ENCODE measurements at places on chromosomes 7 and 10.

GRCh38 chr7:91655656-91656055, 224.8 kb downstream of the MTERF1 start:
- DNase-seq: no peak

- no peak for DNase-seq
These were observed 35.9 kb upstream of the INHBA start for GRCh38 chr7:41738806-41739205.

DNA sequence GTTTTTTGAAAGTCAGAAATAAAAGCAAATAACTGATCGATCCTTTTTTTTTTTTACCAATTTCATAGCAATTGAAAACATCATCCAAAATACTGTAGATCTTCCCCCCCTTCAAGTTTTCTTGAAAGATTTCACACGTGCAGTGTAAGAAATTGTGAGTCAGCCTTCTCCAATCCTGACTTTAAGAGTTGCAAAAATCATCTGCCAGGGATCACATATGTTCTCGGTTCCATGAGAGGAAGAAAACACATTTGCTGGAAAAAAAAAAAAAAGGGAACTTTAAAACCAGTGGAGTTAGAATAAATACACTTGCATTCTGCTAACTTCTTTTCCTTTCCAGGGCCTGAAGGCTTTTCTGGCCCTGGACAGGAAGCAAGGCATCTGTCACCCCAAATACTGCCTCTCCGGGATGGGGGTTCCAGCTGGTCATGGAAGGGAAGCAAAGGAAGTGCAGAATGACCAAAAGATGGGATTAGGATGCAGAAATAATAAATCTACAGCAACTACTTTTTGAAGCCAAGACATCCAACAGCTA, 198.4 kb upstream of the KIAA1217 start:
- DNase-seq: no peak

- no peak for DNase-seq
These were observed 30.6 kb downstream of the FHIP2A start for GRCh38 chr10:114852197-114852596.

GRCh38 chr7:151490456-151491105, 29.1 kb downstream of the RHEB start:
- no peak for DNase-seq

DNA sequence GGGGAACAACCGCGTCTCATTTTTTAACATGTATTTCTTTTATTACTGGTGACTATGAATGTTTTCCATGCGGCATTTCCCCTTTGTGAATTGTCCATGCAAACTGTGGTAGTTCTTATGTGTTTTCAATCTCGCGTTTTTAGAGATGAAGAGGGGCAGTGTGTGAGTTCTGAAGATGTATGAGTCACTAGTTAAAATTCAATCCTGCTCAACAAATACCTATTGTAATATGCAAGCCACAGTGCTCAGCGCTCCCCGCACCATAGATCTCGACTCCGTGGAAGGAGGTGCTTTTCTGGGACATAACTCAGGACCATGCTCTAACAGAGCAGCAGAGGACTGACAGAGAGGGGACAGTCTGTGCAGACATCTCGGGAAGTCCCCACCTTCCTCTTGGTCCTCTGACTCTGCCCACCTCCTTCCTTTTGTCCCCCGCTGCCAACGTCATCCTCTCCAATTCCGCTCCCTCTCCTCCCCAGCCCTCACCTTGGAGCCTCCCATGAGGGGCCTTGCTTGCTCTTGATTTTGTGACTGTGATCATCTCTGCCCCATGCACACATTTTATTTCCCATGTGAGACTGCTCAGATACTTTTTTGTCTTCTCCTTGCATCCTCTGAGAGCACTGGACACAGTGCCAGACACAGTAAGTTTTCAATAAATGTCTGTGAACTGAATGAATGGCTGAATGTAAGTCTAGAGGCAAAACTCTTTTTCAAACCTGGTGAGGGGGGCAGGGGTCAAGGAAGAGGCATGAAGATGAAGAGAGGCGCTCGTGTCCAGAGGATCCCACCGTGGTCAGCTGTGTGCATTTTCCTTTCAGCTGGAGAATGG, 42.7 kb upstream of the PLEKHA1 start:
- no peak for DNase-seq

DNA sequence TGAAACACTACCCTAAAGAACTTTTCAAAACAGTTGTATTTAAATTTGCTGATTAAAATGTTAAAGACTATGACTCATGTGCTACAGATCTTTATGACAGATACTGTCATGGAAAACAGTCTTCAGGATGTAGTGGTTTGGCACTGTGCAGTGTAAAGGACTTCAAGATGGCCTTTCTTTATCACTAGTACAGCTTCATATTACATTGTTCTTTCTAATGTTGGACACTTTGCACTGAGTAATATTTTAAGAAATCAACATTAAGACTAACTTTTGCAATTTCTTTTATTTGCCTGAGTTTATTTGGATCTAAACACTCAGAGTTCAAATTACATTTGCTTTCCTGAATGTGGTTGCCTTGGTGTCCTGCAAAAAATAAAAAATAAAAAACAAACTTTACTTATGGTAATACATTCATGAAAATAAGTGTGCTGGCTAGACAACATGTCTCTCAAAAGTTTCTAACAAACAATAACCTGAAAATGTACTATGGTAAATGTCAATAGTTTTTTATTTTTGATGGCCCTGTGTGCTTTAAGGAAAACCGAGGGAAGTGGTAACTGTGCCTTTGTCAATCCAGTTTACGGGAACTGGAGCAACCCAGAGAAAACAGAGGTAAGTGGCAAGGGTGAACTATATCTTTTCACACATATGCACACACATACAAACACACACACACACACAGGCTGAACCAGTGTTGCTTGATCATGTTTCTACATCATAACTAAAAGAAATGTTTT, 85.9 kb upstream of the PLXDC2 start:
- DNase-seq: no peak

DNA sequence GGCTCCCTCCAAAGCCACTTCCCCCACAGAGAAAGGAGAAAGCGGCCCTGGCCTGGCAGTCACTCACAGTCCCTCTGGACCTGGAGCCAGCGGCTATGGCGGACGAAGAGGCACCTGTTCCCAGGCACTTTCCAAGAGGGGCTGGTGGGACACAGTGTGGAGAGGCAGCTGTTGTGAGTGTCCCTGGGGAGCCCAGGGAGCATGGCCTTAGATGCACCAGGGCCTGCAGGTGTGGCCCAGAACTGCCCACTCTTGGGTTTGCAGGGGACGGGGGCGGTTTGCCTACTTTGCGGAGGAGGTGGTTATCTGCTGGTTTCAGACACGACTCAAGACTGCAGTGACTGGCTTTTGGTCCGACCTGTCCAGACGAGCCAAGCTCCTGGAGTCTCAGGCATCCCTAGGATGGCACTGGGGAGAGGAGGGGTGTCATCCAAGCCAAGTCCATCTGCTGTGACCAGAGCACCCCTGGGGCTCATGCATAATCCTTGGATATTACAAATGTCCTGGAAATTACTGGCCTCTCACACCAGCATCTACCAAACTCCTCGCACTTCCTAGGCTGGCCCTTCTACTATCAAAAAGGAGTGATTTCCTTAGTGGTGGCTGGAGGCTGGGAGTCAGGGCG, 18.4 kb downstream of the CTBP2 start:
- no peak for DNase-seq

DNA sequence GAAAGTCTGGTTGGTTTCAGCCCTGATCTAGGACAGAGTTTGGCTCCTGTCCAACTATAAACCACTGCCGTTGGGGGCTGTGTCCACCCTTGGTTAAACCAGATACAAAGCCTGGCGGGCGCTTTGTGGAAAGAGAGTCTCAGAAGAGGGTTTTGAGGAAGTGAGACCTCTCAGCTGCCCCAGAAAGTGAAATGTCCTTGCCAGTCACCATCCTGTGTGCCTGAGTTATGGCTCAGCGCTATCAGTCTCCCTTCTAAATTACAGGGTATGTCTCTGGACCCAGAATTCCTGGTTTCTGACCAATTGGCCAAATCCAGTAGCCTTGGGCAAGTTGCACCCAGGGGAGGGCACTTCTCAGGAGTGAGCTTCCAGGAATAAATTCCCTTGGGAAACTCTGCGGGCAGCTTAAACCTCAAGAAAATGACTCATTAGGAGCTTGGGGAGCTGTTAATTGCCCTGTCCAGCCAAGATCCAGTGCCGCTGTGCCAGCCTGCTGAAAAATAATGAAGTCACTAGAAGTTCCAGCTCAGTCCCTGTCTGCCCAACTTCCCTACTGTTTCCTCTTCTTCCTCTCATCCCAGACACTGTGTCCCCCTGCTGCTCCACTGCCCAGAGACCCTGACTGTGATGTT, 66.7 kb upstream of the PDZD8 start:
- DNase-seq: no peak

DNA sequence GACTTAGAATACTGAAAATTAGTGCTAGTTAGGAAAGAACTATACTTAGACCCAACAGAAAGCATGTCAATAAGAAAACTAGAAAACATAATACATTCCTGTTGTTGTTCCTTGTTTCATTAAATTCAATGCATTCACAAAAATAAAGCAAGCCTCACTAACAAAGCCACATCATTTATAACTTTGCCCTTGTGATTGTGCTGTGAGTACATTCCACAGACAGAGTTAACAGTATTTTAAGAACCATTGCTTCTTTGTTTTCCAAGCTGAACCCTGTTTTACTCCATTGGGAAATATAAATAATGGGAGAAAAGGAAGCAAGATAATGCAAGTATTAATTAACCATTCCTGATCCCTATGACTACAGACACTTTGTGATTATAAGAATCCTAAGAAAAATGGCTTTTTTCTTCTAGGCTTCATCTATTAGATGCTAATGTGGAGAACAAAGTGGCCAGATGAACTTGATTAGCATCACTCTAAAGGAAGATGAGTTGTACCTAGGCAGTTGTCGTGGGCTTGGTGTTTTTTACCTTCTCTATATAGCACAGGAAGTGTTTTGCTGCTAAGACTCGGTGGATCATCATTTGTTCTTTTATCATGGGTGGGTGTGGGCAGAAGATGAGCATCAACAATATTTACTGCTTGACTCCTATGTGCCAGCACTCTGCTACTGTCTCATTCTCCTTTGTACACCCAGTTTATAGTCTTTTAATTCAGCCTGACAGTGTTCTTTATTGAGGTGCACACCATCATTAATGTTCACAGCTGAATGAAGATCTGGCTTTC, 34.2 kb upstream of the ZNRF2 start:
- DNase-seq: no peak

- DNase-seq: no peak
These were observed 90.9 kb downstream of the BAMBI start for GRCh38 chr10:28768227-28768626.

GRCh38 chr10:18713077-18713476, 53.8 kb downstream of the ARL5B start:
- no peak for DNase-seq

DNA sequence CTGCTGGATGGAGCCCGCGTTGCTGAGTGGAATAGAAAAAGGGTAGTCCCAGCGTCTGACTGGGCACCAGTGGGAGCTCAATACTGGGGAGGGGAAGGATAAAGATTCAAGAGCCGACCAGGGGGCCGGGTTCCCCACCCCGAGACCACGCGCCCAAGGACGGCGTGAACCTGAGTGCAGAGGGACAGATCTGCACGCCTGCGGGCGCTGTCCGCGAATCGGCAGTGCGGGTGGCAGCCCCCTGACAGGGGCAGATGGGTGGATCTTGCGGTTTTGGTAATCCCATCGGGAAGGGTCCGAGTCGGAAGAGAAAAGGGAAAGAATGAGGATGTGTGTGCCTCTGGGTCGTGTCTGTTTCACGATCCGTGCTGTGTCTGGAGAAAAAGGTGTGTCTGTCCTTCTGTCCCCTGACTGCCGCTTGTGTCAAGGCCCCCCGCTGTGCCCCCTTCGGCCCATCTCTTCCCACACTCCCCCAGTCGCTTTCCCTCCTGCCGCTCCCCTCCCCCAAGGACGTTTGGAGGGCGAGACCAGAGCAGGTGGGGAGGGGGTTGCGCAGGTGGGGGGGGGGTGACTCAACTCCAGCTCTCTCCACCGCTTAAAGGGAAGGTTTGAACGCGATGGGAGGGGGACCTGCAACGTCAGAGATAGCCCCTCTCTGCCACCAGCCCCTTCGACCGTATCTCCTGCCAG, 734 bp upstream of the VGF start:
- DNase-seq: no peak

DNA sequence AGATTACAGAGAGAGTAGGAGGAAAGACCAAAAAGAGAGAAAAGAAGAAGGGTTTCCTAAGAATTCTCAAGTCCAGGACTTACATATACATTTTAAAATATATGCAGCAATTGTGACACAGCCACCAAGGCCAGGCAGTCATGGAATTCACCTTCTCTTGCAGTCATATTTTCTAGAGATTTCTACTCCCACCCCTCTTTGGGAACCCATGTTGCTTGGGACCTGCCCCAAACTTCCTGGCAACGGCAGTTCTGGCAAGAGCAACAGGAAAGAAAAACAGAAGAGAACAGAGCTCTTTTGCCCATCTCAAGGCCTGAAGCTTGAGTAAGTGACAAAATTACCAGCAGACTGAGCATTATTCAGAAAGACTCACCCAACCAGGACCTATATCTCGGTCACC, 128.3 kb upstream of the ASAH2 start:
- no peak for DNase-seq

DNA sequence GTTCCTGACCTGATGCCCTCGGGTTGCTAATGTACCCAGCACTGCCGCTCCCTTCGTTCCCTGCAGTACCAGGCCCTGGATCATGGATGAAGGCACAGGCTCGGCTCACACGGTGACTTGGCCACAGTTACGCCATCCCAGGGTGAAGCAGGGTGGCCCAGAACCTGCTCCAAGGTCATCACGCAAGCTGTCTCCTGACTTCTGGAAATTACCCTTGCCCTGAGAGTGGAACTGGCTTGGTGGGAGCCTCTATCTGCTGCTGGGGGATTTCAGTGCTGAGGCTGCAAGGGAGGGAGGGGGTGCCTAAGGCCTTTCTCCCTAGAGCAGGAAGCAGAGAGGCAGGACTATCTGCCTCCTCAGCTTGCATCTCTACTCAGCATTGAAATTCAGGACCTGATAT, 36.6 kb downstream of the FIGNL1 start:
- no peak for DNase-seq

DNA sequence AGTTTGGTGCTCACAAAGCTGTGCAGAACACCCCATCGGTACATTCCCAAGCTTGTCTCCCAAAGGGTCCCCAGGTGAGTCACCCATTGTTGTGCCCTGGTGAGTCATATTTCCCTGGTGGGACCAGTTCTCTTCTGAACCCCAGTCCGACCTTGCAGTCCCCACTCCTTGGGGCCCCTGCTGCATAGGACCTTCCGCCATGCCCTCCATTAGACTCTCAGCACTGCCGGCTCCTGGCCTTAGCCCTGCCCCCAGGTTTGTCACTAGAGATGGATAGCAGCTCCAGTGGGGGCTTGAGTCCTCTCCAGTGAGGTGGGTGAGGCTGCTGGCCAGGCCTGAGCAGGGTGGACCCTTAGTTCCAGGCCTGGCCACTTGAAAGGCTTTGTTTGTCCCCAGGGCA, 80.5 kb upstream of the MKI67 start:
- DNase-seq: no peak

Measured in stimulated activated CD4-positive, alpha-beta T cell treated with anti-CD3 and anti-CD28 coated beads, TNF-alpha, amount 100 ng/mL, for 1 hour (primary cell).